ENCODE measurements at places on chromosomes 5 and 9.
A peak's percentile ranks its signal among the peaks of the same experiment; 100 is the strongest.

- no peak for DNase-seq
Observed at GRCh38 chr9:134245179-134245578, 80.8 kb upstream of the RNU6ATAC start.

GRCh38 chr9:70117835-70118319, 74.2 kb downstream of the MAMDC2 start:
- peak; percentile 62 for DNase-seq

GRCh38 chr5:87260604-87261192, 7.0 kb upstream of the RASA1 start:
- no peak for DNase-seq

- DNase-seq, result no peak
Observed at GRCh38 chr9:131695836-131696460, 43.9 kb downstream of the RAPGEF1 start.

DNA sequence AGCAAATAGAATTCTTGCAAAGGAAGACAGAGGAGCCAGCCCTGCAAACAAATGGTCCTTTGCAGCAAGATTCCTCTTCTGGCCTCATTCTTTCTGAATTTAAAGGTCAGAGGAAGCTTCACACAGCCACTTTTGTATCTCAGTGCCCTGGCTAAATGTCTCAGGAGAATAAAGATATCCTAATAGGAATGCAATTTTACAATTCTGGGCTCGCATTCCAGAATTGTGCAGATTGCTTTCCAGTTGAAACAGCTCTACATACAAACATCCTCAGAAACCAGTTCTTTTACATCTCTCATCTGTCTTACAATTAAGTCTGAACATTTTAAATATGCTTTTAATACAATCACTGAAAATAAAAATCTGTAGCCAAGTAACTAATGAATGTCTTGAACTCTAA, 14.6 kb upstream of the ACOT12 start:
- DNase-seq, result no peak
